ENCODE measurements at places on chromosomes 3 and 15.

DNA sequence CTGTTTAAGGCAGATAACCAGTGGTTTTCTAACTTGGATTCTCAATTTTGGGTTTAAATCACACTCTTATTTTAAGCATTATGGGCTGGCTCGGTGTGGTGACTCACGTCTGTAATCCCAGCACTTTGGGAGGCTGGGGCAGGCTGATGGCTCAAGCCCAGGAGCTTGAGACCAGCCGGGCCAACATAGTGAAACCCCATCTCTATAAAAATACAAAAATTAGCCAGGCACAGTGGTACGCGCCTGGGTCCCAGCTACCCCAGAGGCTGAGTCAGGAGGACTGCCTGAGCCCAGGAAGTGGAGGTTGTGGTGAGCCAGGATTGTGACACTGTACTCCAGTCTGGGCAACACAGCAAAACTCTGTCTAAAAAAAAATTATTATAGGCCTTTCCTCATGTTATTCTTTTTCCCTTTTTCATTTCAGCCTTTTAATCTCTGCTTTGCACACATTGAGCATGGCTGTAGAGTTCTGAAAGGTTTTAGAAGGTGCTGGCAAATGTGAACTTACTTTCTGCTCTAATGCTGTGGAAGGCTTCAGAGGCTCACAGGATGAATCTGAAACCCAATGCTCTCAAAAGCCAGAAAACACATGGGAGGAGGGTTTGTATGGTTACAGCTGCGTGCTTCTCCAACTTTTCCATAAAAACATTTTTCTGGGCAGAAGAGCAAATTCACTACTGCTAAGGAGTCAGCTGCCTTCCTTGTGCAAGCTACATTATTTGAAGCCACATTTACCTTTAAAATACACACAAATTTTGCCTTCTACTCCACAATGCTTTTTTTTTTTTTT, 32.5 kb downstream of the CHAC1 start:
- DNase-seq: no peak

DNA sequence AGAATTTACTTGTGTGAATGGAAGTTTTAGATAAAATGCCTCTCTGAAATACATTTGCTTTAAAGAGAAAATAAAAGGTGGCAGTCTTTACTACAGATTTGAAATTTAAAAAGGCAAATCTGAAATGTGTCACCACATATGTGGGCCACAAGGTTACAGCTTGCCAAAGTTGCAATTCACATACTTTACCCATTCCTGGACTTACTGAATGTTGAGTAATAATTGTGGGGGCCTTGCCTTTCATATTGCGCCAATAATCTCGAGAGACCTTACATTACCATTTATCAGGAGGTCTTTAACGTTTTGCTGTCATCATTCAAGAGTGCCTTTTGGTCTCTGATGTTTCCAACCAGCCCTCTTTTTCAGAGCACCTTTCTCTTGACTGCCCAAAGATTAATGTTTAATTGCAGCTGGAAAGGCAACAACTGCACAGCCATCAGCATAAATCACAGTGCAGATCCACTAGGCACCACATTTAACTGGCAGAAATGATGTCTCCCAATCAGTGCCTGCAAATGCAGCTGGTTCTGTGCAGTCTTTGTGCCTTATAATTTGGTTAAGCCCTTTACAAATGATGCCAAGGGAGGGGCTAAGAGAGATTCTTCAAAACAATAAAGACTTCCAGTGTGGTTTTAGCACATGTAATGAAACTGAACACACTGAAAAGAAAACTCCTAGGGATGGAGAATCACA, 206.8 kb downstream of the MAGI1 start:
- DNase-seq: peak; percentile 19

DNA sequence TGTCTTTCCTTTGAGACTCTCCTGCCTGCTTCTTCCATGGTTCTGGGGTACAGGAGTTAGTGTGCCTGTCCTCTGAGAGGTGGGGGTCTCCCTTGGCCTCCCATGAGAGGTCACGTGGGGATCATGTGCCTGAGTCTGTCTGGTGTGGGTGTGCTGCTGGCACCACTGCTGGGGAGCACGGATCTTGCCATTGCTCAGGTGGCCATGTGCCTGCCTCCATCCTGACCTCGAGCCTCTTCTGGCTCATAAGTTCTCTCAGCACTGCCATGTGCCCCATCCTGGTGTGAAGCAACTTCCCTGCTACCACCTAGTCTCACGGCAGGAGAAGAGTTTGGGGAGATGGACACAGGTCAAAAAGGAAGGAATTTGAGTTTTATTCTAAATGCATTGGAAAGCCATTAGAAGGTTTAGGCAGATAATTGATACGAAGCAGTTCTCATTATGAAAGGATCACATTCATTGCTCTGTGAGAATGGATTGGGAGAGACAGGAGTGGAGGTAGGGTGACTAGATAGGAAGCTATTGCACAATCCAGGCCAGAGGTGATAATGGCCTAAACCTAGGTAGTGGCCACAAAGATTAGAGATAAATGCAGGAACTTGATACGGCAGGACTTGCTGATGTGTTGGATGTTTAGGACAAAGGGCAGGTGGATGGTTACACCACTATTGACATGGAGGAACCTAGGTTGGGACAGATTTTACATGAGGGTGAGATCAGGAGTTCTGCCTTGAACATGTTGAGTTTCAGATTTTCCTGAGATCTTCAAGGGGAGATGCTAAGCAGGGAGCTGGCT, 173.0 kb upstream of the RORA start:
- no peak for DNase-seq

GRCh38 chr3:9179826-9180763, 69.4 kb downstream of the SRGAP3 start:
- DNase-seq: no peak

DNA sequence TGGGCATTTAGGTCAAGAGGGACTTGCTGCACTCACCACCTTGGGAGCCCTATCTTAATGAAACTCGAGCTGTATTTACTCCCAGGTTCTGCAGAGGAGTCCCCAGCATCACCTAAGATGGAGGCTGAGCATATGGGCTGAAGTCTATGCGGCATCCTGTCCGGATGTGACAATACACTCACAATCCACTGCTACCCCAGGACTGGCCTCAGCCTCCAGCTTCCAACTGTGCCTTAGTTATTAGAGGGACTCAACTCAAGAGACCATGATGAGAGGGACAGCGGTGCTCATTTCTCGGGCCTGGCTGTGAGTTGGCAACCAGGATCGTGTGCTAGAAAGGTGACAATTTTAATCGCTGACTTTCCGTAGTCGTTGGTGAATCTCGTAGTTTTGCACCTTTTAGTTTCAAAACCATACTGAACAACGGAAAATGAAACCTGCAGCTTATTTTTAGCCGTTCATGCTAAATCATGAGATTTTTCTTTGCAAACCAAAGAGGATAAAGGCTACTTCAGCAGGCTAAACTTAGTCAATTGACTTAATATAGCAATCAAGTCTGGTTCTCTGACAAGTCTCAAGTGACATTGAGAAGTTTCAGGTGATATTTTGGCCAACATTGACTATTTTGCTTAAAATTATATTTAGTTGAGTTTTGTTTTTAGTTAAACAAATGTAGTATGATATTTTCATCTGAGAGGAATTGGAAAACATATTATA, 11.1 kb downstream of the ZBTB38 start:
- DNase-seq: no peak

DNA sequence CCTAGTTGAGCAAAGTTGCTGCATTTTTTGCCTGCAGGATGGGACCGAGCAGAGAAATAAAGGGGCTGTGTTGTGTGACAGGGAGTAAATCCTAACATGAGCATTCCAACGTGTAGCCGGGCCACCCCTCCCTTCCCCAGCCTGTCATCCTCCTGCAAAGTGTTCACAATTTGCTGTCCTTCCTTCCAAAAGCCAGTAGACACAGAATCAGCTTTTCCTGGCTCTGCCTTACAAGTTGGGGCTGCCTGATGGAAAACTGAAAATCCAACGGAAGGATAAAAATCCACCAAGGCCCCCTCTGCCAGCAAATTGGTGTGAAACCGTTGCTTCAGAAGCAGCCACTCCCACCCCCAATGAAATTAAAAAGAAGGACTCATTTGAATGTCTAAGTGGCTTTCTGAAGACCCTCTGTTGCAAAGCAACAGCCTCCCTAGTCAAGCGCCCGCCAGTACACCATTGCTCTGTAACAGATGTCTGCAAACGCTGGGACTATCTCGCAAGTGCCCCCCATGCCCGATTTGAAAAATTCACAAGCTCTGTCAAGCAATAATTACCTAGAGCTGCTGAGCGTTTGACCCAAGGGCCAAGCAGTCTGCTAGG, 665 bp downstream of the FRMD4B start:
- no peak for DNase-seq

DNA sequence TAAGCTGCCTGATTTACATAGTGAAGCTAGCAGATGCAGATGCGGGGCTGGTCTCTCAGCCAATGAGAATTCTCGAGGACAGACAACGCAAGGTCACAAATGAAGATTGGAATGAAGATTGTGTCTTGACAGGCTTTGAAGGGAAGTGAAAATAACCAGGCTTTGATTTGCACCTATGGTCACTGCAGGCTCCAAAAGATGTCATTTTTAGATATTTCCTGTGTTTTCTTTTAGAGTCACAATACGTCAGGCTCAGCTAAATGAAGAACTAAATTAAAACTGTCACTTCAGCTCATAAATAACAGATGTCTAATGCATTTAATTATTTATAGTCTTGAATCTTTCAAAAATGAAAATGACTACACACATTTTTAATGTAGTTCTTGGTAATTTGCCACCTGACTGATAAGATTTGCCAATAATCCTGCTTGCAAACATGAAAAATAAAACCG, 99.5 kb downstream of the SQOR start:
- no peak for DNase-seq

DNA sequence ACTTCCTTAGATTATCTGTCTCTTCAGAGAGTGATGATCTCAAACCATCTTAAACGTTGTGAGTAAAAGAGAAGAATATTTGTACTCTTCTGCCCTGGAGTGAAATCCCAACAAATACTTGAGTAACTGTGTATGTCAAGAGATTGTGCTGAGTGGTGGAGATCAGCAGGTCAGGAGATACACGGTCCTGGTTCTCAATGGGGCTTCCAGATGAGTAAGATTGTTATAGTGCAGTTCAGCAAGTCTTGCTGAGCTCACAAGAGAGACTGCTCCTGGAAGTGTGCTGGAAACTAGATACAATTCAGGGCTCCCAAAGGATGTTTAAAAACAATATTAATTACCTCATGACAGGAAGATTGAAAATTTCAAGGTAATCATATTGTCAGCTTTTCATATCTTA, 184.3 kb downstream of the AKAP13 start:
- no peak for DNase-seq

GRCh38 chr3:129593230-129593594, 13.3 kb downstream of the PLXND1 start:
- no peak for DNase-seq

Data from NCI-H2227 treated with DMSO at 0.1 percent for 48 hours (cell line).